NCI-H1930 (cell line): ENCODE measurements at places on chromosomes 4 and X.
A peak's percentile ranks its signal among the peaks of the same experiment; 100 is the strongest.

DNA sequence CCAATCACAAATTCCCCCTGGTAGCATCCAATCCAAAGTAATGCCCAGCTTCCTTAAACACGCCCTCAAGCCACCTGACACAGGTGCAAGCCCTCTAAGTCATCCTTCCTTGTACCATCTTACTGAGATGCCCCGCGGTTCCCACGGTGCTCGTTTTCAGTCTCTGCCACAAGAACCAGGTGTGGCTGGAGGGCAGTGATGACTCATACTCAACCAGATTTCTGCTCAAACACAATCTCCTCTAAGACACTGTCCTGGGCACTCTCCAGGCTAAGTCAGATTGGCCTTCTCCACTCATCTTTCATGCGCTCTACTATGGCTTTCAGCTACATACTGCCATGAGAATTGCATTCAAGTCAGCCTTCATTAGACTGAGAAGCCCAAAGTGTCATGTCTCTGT, 3.5 kb downstream of the SH3KBP1 start:
- DNase-seq, result no peak

GRCh38 chr4:136863756-136864155, 668.5 kb downstream of the PCDH18 start:
- no peak for DNase-seq

DNA sequence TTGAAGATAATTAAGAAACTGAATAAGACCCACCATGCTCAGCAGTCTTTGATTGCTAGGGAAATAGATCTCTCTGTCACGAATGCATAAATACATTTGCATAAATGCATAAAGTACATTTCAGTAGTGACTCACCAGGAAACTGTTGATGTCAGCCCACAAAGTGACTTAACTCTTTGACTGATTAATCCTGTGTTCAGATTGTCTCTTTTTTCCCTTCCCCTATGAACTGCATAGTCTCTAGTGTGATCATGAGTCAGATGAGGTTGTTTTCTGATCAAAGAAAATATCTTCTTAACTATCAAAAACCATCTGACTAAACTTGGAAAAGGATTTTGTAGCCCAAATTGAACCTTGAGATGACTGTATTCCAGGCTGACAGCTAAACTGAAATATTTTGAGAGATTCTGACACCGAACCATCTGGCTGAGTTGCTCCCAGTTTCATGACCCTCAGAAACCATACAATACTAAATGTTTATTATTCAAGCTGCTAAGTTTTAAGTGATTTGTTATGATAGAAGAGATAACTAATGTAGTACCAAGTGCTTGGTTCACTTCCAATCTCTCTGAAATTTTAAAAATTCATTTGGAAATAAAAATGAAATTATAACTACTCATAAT, 1381.5 kb upstream of the AGA start:
- DNase-seq, result no peak

DNA sequence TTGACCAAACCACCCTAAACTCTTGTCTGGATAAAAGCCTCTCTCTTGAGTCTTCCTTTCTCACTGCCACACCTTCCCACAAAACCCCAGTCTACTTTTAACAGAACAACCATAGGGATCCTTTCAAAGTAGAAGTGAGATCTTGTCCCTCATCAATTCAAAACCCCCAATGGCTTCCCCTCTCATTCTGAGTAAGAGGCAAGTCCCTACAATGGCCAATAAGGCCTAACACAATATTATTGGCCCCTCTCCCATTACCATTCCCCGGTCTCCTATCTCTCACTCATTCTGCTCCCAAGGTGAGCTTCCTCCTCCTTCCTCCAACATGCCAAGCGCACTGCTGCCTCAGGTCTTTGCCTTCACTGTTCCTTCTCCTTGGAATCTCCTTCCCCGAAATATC, 57.1 kb downstream of the REELD1 start:
- no peak for DNase-seq

- DNase-seq, result no peak
Measured at GRCh38 chr4:149997881-149998421, 80.3 kb upstream of the DCLK2 start.

DNA sequence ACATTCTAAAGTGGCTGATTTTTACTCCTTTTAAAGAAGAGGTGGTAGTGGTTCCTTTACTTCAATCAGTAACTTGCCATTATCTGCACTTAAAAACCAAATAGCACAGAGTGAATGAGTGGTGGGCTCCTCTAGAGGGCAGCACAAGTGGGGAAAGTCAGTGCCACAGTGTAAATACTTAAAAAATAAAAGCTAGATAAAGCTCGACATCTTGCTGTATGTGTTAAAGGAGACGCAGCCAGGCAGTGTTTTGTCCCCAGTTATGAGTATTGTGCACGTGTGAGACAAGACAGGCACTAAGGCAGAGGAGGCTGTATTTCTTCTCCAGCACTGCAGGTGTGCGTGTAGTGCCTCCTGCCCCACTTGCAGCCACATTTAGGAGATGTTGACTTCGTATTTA, 24.6 kb downstream of the NAP1L5 start:
- peak; percentile 4 for DNase-seq

DNA sequence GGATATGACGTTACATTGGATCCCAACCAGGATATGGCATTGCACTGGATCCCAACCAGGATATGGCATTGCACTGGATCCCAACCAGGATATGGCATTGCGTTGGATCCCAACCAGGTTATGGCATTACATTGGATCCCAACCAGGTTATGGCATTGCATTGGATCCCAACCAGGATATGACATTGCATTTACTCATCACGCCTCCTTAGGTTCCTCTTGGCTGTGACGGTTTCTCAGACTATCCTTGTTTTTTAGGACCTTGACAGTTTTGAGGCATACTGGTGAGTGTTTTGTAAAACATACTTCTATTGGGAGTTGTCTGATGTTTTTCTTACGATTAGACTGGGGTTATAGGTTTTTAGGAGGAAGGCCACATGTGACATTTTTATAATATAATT, 5.4 kb upstream of the ACSL1 start:
- no peak for DNase-seq

DNA sequence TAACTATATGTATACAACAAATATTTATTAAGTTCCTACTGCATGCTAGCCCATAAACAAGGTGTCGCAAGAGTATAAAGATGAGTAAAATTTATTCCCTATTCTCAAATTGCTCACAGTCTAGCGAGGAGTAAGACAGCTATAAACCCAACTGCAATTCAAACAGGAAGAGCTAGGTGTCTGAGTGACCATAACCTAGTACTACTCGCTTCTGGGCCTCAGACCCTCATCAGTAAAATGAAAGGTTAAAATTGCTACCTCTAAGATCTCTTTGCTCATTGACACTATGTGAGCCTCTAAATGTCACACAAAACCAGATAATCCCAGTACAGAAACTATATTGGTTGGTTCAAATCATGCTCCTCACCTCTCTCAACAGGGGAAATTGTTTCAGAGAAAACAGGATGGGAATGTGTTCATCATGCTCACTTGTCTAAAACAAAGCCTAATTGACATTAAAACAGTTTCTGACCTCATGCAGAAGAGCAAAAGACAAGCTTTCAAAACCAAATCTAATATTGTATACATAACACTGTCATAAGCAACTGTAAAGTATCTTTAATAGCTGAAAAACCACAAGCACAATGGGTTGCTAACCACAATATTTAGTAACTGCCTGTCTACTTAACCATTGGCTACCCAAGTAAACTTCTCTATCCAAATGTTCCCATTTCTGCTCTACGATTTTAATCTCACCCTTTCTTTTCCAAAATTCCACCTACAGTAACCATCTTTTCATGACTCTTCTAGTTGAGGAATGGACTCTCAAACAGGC, 264.6 kb upstream of the FMR1 start:
- DNase-seq, result no peak

DNA sequence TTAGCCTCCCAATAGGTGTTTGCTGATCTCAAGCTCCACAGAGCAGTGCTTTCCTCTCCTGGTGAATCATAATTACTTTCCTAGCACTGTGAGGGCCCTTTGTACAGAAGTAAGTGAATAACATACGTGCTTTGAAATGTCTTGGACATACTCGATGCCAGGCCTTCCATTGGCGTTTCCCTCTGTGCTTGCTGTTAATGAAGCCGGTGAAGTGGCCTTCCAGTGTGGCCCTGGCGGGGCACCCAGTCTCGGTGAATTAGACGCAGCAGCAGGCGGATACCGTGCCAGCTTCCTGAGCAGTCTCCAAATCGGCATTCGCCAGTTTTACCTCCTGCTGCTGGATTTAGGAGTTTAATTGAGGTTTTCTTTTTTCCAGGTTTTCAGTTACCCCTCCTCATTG, 132.3 kb downstream of the HMX1 start:
- DNase-seq, result no peak

- no peak for DNase-seq
Measured at GRCh38 chr4:168265327-168265726, 53.2 kb downstream of the DDX60 start.

DNA sequence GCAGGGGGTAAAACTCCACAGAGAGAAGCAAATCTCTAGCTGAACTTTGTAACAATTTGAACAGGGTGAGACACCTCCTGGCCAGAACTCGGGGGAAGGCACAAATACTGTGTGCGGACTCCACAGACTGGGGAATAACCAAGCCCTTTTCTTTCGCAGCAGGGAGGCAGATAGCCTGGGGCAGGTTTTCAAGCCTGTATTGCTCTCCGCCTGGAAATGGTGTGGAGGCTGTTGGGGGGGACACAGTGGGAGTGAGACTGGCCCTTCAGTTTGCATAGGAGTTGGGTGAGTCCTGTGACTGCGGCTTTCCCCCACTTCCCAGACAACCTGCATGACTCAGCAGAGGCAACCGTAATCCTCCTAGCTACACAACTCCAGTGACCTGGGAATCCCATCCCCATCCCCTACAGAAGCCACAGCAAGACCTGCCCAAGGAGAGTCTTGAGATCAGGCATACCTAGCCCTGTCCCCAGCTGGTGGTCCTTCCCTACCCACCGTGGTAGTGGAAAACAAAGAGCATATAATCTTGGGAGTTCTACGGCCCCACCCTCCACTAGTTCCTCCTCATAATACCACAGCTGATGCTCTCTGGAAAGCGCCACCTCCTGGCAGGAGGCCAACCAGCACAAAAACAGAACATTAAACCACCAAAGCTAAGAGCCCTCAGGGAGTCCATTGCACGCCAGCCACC, 12.9 kb upstream of the SMPX start:
- DNase-seq, result no peak

GRCh38 chr4:68724922-68725321, 54.5 kb upstream of the UGT2B15 start:
- no peak for DNase-seq

GRCh38 chr4:42366959-42367358, 30.3 kb upstream of the SHISA3 start:
- DNase-seq, result no peak

GRCh38 chr4:82747686-82748575, 50.7 kb downstream of the SCD5 start:
- no peak for DNase-seq

DNA sequence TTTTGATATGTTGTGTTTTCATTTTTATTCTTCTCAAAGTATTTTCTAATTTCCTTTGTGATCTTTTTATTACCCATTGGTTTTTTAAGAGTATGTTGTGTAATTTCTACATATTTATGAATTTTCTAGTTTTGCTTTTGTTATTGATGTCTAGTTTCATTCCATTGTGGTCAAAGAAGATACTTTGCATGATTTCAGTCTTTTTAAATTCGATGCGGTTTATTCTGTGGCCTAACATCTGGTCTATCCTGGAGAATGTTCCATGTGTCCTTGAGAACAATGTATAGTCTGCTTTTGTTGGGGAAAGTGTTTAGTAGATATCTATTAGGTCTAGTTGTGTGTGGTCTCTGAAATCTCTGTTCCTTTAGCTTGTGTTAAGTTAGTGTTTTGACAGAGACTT, 46.2 kb downstream of the PPEF1 start:
- DNase-seq, result no peak

DNA sequence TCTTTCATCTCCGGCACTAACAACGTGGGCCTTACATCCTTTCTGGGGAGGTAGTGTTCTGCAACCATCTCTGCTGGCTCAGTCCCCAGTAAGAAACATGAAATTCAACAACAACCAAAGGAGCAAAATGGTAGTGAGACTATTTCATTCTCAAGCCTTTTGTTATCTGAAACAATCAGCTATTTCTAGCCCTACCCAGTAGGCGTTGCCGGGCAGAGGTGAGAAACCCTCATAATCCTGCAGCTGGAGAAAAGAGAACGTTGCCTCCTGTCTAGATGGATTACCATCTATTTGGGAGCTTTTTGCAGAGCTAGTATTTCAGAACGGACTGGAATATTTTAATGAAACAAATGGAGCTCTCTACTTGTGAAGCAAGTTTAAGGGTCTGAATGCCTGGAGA, 66.4 kb upstream of the GPR174 start:
- no peak for DNase-seq

DNA sequence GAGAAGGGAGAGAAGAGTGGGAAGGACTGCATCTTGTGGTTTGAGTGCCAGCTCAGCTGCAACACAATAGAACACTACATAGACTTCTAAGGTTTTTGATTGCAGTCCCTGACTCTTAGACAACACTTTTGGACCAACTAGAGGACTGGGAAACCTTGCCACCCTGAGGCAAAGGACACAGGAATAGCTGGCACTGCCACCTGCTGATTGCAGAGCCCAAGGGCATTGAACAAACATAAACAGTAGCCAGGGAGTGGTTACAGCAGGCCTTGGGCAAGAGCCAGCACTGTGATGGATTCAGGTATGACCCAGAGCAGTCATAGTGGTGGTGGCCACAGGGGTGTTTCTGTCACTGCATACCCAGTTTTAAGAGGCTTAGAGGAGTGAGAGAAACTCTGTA, 72.5 kb upstream of the CXorf51A start:
- no peak for DNase-seq

DNA sequence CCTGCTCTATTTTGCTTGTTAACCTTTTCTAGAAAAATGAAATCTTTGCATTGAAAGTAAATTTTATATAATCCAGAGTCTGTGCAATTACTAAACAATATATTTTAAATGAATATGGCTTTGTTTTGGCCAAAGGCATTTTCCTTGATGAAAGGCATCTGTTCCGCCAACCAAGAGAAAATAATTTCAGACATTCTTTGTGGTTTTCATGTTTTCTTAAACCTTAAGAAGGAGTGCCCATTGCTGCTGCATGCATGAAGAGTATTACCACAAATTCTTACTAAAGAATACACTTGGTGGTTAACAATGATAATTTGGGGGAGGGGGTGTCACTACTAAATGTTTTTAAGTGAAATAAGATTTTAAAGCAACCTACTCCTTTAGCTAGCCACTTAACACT, 2.7 kb upstream of the PDGFC start:
- DNase-seq, result no peak

GRCh38 chrX:150238632-150239382, 124.3 kb upstream of the MAMLD1 start:
- DNase-seq, result no peak

DNA sequence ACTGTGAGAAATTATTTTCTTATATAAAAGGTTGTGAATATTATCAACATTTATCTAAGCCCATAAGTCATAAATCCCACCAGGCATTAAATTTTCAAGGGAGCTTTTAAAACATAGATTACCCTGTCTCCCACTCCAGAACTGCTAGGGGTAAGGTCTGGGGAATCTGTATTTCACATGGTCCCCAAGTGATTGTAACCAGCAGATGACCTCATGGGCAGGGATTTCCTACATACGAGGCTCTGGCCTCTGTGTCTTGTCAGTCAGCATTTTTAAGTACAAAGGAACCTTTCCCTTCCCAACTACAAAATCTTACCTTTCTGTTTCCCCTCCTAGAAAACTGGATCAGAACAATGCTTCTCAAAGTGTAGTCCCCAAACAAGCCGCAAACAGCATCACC, 188.6 kb downstream of the TSPAN5 start:
- DNase-seq, result no peak
